Fibroblast of upper back skin (primary cell): ENCODE measurements at places on chromosomes 4 and X.

GRCh38 chr4:116953947-116954346 is 131.4 kb downstream of the TRAM1L1 start:
- no peak for DNase-seq

DNA sequence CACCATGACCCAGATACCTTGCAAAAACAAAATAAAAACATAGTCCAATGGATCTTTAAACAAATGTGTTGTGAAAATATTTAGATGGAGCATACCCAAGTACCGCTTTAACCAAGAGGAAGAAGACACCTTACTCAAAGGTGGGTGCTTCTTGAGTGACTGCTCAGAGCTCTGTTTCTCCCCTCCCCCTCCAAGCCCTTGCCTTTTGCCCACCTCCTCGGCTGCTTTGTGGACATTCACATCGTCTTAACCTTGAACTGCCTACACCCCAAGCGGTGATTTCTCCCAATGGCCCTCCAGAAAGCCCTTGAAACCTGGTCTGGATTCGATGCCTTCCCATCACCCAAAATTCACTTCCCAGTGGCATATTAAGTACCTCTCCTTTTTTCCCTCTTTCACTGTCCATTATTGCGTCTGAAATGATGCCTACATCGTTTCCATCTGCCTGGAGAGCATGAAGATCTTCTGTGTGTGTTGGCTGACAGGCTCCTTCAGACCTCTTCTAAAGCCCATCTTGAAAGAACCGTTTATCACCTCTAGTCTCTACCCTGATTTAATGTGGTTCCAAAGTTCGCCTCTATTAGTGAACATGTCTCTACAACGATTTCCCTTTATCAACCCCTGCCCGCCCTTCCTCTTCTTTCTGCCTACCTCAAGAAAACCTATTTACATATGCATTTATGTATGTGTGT is 968 bp downstream of the GPRIN3 start:
- DNase-seq, result no peak

DNA sequence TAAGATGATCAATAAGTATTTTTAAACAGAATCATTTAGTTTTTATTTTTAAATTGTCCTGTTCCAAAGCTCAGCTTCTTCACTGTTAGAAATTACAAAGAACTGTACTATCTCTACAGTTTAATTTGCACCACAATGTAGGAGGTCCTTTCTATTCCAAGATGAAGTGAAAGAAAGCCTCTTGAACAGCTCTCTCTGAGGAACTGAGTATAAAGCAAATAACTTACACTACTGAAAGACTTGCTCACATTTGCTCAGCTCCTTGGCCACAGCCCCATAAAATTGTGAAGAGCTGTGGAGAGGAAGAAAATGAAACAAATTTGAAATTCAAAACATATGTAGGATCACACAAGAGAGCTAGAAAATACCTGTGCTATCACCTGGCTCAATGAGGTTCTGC is 68.6 kb downstream of the ENPEP start:
- DNase-seq, result no peak

DNA sequence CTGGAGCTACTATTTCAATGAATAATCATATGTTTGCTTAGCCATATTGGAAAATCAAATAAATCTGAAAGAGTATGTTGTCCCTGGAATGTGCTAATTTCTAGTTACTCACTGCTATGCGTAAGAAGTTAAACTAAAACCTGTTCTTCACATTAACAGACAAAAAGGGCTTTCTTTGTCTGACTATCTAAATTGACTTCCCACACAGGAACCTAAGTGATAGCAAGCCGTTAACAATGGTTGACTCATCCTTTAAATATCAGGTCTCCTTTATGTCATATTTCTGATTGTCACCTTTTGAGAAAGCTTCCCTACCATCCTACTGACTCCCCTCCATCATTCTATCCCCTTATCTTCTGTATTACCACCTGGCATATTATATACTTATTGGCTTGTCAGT is 81.4 kb downstream of the AMELX start:
- no peak for DNase-seq

DNA sequence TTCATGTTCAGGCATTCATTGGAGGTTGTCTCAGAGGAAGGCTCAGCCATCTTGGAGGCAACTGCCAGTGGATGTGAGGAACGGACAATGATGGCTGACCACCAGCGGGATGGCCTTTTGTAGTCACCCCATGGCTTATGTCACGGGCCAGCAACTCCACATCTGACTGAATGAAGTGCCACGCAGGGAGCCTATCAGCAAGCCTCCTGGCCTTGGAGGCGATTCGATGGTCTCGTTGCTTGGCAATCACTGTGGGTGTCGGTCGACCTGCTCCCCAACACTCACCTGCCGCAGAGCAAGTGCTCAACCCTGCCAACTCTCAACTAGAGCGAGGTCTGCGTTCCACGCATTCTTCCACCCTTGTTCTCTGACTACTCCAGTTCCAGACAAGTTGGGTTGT is 7.4 kb downstream of the H2BW2 start:
- no peak for DNase-seq

- DNase-seq, result no peak
Measured at GRCh38 chr4:1418494-1419285, 12.4 kb upstream of the NKX1-1 start.

- DNase-seq, result no peak
Measured at GRCh38 chr4:3851881-3852280, 85.7 kb downstream of the ADRA2C start.

GRCh38 chr4:76984127-76984526 is 34.6 kb downstream of the SEPTIN11 start:
- peak; percentile 73 for DNase-seq
